ENCODE measurements at places on chromosomes 12 and 14.

DNA sequence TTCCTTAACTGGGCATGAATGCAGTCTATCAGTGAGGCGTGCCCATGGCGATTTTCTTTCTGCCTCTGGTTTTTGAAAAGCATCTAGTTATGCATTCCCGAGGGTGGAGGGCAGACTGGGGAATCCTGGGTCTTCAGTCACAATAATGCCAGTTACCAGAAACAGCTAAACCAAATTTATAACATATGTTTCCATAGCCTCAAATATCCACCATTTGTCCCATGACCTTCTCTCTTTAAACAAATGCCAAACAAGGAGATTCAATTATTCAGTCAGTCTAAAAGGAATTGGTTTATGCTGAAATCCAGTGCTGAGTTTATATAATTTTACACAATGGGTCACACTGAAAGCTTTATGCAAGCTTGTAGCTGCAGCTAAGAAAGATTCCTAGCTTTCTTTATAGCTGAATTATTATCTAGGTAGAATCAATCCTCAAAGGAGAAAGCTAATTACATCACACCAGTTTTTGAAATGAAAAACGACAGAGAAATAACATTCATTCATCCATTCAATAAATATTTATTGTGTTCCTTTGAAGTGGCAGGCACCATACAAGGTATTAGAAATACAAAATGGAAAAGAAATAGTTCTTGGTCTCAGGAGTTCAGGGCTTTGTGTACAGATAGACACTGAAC is 131.3 kb upstream of the RAP1B start:
- no peak for DNase-seq

DNA sequence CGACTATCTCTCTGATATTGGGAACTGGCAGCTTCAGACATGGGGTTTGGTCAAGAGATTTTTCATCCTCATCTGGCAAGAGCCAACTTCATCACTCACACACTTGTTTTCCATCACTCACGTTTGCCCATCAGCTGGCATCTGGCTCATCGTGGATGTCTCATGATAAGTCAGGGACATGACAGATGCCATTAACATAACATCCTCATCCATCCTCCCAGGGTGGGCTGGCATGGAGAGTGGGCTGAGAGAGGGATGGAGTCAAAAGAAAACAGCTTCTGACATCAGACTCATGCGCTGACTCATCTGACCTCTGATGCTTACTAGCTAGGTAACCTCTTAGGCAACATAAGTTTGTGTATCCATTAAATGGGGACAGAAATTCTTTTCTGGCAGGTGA is 1.8 kb upstream of the VSX2 start:
- DNase-seq, result no peak

GRCh38 chr12:67916266-67916970 is 72.8 kb upstream of the IFNG-AS1 start:
- no peak for DNase-seq

- DNase-seq, result no peak
Observed at GRCh38 chr12:52792185-52793029, 3.5 kb downstream of the KRT3 start.

All from mesothelial cell of epicardium (in vitro differentiated cells).